ENCODE measurements at places on chromosomes 7 and 10.

GRCh38 chr7:84548366-84549365 lies 354.1 kb upstream of the SEMA3A start:
- no peaks in the 10 kb centered on the region for H3K4me1 ChIP-seq
- H3K4me3 ChIP-seq, result no peak overlapping the region
- no peak for DNase-seq
- no peaks in the 10 kb centered on the region for H3K36me3 ChIP-seq

GRCh38 chr10:48555310-48556042 lies 49.4 kb downstream of the ARHGAP22 start:
- DNase-seq, result no peak
- no peaks in the 10 kb centered on the region for H3K4me1 ChIP-seq
- H3K4me3 ChIP-seq, result no peak overlapping the region
- no peaks in the 10 kb centered on the region for H3K27me3 ChIP-seq
- H3K27ac ChIP-seq, result no peak overlapping the region
- H3K36me3 ChIP-seq, result no peaks in the 10 kb centered on the region

DNA sequence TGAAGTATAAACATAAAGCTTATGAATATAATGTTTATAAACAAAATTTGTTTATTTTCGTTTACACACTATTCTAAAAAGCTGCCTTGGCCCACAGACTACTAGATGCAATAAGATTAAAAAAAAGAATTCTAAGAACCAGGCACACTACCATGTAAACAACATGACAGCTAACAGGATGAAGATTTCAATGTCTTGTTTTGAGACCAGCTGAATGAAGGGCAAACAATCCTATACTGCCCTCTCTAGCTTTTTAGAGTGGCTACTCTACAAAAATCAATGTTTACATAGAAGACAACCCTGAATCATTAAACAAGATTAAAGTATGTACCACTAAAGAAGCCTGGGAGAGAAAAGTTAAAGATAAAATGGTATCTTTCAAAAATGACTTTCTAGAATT lies 38.6 kb downstream of the SLC25A40 start:
- no peak for DNase-seq
- H3K4me1 ChIP-seq, result no peaks in the 10 kb centered on the region
- no peaks in the 10 kb centered on the region for H3K27me3 ChIP-seq
- H3K4me3 ChIP-seq, result no peak overlapping the region
- H3K27ac ChIP-seq, result no peak overlapping the region

- H3K4me3 ChIP-seq, result no peak overlapping the region
- H3K27me3 ChIP-seq, result no peaks in the 10 kb centered on the region
- no peaks in the 10 kb centered on the region for H3K36me3 ChIP-seq
- H3K4me1 ChIP-seq, result no peaks in the 10 kb centered on the region
- DNase-seq, result no peak
Measured at GRCh38 chr7:108860615-108861014, 290.9 kb downstream of the DNAJB9 start.

DNA sequence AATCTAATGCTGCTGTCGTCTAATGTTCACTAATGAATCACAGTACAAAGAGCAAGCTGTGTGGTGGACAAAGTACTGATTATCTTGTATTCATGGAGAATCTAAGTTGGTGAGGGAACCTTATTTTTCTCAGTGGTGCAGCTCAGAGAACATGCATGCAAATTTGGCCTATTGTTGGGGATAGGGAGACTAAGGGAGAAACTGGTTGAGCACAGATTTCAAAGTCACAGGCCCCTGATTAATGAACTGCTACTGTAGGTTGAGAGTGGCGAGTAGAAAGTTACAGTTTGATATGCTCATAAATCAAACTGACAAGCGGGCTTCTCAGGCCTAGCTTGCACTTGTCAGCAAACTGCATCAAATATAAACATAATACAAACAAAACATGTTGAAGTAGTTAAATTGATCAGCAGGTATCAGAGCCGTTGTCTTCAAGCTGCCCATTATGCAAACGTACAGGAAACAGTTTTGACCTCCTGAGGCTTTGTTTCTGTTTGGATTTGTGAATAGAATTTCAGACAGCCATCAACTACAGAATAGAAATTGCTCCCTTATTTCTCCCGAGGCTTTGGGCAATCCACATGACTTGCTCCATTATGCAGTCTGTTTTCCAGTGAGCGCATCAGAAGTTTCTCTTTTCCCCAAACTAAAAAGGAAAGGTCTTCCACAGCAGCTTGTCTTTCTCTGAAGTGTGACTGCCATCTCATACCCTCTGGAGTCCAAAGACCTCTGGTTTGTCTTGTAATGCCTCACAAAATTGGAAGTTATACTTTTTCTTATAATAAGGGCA lies 215.8 kb downstream of the FOXP2 start:
- no peak overlapping the region for H3K4me3 ChIP-seq
- H3K27ac ChIP-seq, result no peak overlapping the region
- no peaks in the 10 kb centered on the region for H3K36me3 ChIP-seq
- DNase-seq, result no peak

DNA sequence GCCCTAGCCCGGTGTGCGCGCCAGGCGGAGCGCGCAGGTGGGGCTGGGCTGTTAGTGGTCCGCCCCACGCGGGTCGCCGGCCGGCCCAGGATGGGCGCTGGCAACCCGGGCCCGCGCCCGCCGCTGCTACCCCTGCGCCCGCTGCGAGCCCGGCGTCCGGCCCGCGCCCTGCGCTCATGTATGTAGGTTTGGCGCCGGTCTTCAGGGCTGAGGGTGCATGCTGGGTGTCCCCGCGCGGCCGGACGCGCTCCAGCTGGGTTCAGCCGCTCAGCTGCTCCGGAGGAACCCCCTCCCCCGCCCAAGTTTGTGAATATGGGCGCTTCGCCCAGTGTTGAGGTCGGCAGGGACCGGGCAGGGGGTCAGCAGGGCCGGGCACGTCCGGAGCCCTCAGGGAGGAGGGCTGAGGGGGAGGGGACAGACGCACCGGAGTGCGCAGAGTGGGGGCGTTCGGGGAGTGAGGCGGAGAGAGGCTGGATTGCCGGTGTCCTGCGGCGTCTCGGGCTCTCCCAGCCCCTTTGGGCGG lies 559 bp downstream of the VWC2 start:
- DNase-seq, result no peak
- peaks cover 4% of the 10 kb centered on the region for H3K36me3 ChIP-seq
- no peak overlapping the region for H3K27ac ChIP-seq
- H3K4me1 ChIP-seq, result peaks cover 12% of the 10 kb centered on the region
- H3K27me3 ChIP-seq, result peaks cover 71% of the 10 kb centered on the region

DNA sequence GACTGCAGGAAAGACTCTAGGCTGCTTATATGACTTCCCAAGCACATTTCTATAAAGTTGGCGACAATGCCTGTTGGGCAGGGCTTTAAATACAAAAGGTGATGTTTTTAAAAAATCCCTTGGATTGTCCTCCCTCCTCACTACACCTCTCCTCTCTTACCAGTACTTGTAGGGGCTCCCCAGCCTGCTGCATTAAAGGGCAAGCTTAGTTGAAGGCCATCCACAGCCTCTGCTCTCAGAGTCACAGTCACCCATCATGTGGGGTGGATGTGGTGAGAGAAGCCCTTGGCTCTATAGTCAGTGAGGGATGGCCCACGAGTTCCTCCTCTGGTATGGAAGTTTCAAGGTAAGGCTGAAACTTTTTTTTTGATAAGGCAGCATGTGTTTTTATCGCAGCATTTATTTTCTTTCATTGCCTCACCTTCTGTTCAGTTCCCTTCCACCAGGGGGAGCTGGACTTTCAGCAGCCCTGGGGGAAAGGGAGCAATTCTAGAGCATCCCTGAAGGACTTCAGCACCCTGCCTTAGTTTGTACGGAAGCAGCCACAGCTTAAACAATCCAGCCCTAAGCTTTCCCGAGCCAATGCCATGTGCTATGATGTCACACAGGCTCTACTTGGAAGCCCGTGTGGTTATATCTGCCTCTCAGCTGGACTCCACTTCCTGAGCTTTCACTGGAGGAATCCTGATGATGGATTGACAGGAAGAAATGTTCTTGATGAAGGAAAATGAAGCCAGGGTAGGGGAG lies 131.9 kb downstream of the CALCR start:
- no peaks in the 10 kb centered on the region for H3K4me1 ChIP-seq
- no peak overlapping the region for H3K27ac ChIP-seq
- H3K27me3 ChIP-seq, result no peaks in the 10 kb centered on the region
- H3K36me3 ChIP-seq, result no peaks in the 10 kb centered on the region
- no peak overlapping the region for H3K4me3 ChIP-seq

- H3K36me3 ChIP-seq, result no peaks in the 10 kb centered on the region
- peak; percentile 50 for DNase-seq
- peaks cover 16% of the 10 kb centered on the region for H3K4me1 ChIP-seq
- no peak overlapping the region for H3K4me3 ChIP-seq
Measured at GRCh38 chr7:30238721-30239441, 45.5 kb upstream of the ZNRF2 start.

DNA sequence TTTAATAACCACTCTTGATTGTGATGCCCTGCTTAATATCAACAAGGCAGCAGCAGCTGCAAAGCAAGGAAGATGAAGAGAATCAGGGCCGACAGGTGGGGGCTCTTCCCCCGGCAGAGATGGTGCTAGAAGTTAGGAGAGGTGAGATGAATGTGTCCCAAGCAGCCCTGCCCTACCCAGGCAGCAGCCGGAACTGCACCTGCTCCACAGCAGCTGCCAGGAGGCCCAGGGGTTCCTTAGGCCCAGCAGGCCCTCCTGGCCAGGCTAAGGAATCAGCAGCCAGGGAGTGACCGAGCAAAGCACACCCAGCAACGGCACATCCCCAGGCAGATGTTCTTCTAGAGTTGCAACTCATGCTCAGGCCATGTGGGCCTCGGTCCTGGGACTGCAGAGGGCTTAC lies 17.9 kb downstream of the AFAP1L2 start:
- H3K36me3 ChIP-seq, result no peaks in the 10 kb centered on the region
- H3K4me1 ChIP-seq, result peaks cover 15% of the 10 kb centered on the region
- H3K27me3 ChIP-seq, result peaks cover 12% of the 10 kb centered on the region
- DNase-seq, result no peak

- no peak for DNase-seq
- no peaks in the 10 kb centered on the region for H3K27me3 ChIP-seq
- H3K4me1 ChIP-seq, result peaks cover 45% of the 10 kb centered on the region
- H3K36me3 ChIP-seq, result peaks cover 2% of the 10 kb centered on the region
- H3K27ac ChIP-seq, result peak overlapping the region; percentile 67
Measured at GRCh38 chr7:32879460-32879859, 12.1 kb downstream of the KBTBD2 start.

DNA sequence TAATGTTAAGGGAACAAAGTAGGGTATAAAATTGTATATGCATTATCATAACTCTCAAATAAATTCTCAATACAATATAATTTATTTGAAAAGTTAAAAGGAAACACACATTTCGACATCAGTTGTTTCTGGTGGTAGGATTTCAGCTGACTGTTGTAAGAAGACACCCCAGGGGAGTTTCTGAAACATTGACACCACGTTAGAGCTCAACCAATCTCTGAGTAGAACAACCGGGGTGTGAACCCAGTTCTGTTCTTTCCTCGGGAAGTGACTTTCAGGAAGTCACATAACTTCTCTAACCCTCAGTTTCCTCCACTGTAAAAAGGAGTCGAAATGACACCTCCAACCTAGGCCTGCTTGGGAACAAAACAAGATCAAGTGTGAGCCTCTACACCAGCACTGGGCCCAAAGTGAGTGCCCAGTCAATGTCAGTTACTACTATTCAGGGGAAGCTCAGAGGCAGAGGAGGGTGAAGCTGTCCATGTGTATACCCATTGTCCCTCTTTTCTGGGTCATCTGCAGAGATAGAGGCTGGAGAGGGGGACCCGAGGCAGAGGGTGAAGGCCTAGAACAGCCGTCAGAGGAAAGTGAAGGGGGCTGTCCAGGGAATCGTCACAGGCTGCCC lies 67.1 kb downstream of the AOAH start:
- no peak overlapping the region for H3K4me3 ChIP-seq
- peaks cover 3% of the 10 kb centered on the region for H3K36me3 ChIP-seq
- peak overlapping the region; percentile 56 for H3K27ac ChIP-seq
- H3K27me3 ChIP-seq, result no peaks in the 10 kb centered on the region
- DNase-seq, result no peak

GRCh38 chr7:133633055-133633454 lies 380.2 kb downstream of the EXOC4 start:
- H3K4me1 ChIP-seq, result no peaks in the 10 kb centered on the region
- no peak overlapping the region for H3K4me3 ChIP-seq
- H3K27ac ChIP-seq, result no peak overlapping the region
- DNase-seq, result no peak
- peaks cover 5% of the 10 kb centered on the region for H3K36me3 ChIP-seq

- H3K36me3 ChIP-seq, result peaks cover 76% of the 10 kb centered on the region
- H3K27ac ChIP-seq, result no peak overlapping the region
- no peaks in the 10 kb centered on the region for H3K27me3 ChIP-seq
- no peaks in the 10 kb centered on the region for H3K4me1 ChIP-seq
Measured at GRCh38 chr7:64521409-64521984, 41.4 kb downstream of the ZNF680 start.

GRCh38 chr10:29250066-29250465 lies 38.8 kb upstream of the LYZL1 start:
- no peaks in the 10 kb centered on the region for H3K4me1 ChIP-seq
- H3K36me3 ChIP-seq, result no peaks in the 10 kb centered on the region
- no peak overlapping the region for H3K27ac ChIP-seq
- no peak overlapping the region for H3K4me3 ChIP-seq
- DNase-seq, result no peak

DNA sequence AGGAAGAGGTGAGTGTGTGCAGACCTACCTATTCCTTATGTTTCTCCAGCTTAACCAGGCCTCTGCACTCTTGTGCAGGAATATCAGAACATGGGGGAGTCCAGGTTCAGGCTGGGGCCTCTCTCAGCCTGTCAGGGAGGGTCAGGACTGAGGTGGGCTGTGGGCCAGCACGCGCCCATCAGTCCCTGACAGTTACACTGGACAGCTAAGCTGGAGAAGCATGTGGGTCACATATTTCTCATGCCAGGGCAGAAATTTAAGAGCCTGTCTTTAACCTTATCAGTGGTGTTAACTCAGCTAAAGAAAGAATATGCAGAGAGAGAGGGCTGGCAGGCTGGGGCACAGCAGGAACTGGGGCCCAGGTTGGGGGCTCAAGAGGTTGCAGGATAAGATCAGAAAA lies 8.7 kb upstream of the POLD2 start:
- H3K4me1 ChIP-seq, result no peaks in the 10 kb centered on the region
- no peaks in the 10 kb centered on the region for H3K27me3 ChIP-seq
- H3K27ac ChIP-seq, result no peak overlapping the region
- no peak overlapping the region for H3K4me3 ChIP-seq
- H3K36me3 ChIP-seq, result no peaks in the 10 kb centered on the region
- DNase-seq, result no peak

DNA sequence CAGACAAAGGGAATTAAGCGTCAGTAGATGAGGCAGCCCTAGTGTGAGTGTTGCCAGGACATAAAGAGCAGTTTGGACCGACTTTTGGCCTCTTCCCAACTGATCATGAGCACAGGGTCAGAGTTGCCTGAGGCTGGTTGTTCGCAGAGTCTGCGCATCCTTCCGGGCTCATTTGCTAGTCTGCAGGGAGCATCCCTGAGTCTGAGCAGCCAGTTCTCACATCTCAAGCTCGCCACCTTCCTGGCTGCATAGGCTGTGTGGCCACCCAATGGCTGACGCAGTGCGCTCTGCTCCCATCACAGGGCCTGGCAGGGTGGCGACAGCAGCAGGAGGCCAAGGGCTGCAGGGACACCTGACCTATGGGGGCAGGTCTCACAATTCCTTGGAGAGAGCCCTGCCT lies 5.0 kb downstream of the GAD2 start:
- H3K4me3 ChIP-seq, result no peak overlapping the region
- no peaks in the 10 kb centered on the region for H3K36me3 ChIP-seq
- peaks cover 19% of the 10 kb centered on the region for H3K4me1 ChIP-seq
- H3K27ac ChIP-seq, result no peak overlapping the region
- H3K27me3 ChIP-seq, result peaks cover 89% of the 10 kb centered on the region
- DNase-seq, result no peak

Data from activated T-cell treated with anti-CD3 and anti-CD28 coated beads, Interleukin-2, amount 50 U/mL, for 72 hours (primary cell).